ENCODE measurements at places on chromosomes 6 and 20. TPM values are rescaled to one million over a fixed set of nuclear protein-coding genes. Genes with fewer than 3 reads are reported as not detected.

DNA sequence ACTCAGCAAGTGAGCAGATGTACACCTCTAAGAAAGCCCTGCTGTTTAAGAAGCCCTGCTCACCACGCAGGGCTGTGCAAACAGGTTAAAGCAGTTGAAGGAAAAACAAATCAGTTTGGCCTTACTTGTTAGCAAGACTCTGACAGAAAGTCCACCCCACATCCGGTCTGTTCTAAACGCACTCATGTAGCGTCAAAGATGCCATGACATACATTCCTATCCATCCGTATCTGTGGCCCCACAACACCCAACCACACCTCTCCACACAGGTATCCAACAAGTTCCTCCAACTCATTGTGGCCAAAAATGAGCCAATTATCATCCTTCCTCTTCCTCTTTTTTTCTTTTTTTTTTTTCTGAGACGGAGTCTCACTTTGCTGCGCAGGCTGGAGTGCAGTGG is 22.8 kb upstream of the RAB22A start:
- H3K36me3 ChIP-seq: peaks cover 21% of the 10 kb centered on the region
- no peak for DNase-seq
- no peaks in the 10 kb centered on the region for H3K27me3 ChIP-seq
- H3K4me1 ChIP-seq: no peaks in the 10 kb centered on the region

DNA sequence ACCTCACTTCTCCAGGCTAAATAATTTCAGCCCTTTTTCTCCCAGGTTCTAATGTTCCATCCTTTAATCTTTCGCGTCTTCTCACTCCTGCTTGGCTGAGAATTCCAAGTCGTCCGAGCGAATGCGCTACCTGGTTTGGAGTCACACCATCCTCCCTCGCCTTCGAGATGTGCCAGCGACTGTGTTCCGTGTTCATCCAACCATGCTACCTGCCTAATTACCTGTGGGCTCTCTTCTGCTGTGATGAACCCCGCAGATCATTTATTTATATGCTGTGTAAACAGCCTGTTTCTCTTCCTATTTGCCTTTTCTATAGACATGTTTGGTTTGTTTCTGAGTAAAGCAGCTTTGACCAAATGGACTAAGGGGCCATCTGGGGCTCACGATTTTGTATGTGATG is 83.5 kb upstream of the TMEM181 start:
- H3K36me3 ChIP-seq: peaks cover 64% of the 10 kb centered on the region
- no peaks in the 10 kb centered on the region for H3K27me3 ChIP-seq
- no peak for DNase-seq
- H3K27ac ChIP-seq: no peak overlapping the region
- peaks cover 16% of the 10 kb centered on the region for H3K4me1 ChIP-seq

- no peak overlapping the region for H3K4me3 ChIP-seq
- peaks cover 6% of the 10 kb centered on the region for H3K4me1 ChIP-seq
- H3K36me3 ChIP-seq: no peaks in the 10 kb centered on the region
- H3K27ac ChIP-seq: no peak overlapping the region
- DNase-seq: no peak
Measured at GRCh38 chr6:128572294-128572693, 51.9 kb upstream of the PTPRK start.

DNA sequence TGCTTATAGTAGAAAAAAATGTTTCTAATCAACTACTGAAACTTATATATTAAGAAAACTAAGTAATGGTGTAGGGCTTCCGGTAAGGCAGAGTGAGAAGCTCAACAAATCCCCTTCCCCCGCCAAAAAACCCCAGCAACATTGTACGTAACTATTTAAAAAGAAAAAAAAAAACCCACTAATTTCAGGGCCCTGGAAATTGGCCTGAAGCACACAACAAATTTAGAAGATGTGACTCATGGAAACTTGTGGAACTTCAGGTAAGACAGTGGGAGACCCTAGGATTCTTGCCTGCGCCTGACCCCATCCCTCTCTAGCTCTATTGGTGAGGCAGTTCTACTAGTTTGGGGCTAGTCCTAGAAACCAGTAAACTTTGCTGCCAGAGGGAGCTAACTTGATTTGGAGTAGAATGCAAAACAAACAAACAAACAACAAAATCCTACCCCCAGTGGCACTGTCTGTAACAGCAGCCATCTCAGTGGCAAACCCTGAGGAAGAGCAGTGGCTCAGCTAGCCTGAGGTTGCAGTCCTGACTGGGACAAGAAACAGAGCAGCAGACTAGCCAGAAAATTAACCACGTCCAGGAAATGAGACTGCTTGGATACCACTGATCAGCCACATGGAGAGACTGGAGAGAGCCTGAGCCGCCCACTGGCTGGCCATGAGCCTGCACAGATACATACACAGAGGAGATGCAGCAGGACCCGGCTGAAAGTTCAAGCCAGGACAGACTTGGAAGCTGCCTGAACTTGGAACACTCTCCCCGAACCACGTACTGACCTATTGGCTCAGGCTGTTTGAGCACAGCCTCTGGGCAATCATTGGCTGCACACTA is 135.1 kb downstream of the TBXT start:
- H3K4me1 ChIP-seq: peaks cover 8% of the 10 kb centered on the region
- H3K27me3 ChIP-seq: no peaks in the 10 kb centered on the region
- no peaks in the 10 kb centered on the region for H3K36me3 ChIP-seq
- no peak overlapping the region for H3K27ac ChIP-seq
- H3K4me3 ChIP-seq: no peak overlapping the region

DNA sequence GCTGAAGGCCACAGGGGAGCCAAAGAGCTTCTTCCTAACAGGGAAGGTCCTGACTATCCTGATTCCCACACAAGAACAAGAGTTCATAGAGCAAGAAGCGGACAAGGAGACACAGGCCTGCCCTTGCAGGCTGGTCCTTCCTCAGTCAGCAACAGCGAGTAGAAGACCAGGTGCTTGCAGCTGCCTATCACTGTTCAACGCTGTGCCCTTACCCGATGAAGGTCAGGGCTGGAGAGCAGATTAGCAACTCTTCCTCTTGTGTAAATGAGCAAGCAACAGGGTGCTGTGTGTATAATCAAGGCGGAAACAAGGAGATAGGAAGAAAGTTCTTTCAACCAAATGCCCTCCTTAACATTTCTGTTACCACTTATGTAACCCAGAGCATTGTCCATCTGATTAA is 115.3 kb upstream of the SPACA1 start:
- no peak overlapping the region for H3K27ac ChIP-seq
- H3K4me3 ChIP-seq: no peak overlapping the region
- H3K4me1 ChIP-seq: peaks cover 11% of the 10 kb centered on the region
- H3K36me3 ChIP-seq: no peaks in the 10 kb centered on the region
- no peaks in the 10 kb centered on the region for H3K27me3 ChIP-seq

DNA sequence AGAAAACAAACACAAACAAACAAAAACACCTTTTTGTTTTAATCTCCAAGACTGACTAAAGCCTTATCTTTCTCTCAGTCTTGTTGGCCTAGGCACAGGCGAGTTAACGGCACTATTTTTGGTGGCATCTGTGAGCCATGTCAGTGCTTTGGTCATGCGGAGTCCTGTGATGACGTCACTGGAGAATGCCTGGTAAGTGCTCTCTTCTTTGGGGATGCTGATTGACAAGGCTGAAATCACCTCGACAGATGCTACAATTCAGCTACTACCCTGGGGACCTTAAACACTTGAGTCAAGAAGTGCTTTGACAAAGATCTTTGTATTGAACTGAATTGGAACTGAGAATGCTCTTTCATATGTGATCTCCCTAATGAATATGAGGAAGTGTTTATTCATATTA is 384.1 kb downstream of the LAMA2 start:
- no peak overlapping the region for H3K27ac ChIP-seq
- no peaks in the 10 kb centered on the region for H3K36me3 ChIP-seq
- DNase-seq: no peak
- H3K4me1 ChIP-seq: no peaks in the 10 kb centered on the region
- H3K4me3 ChIP-seq: no peak overlapping the region
- H3K27me3 ChIP-seq: no peaks in the 10 kb centered on the region

- no peaks in the 10 kb centered on the region for H3K36me3 ChIP-seq
- H3K27me3 ChIP-seq: peaks cover 29% of the 10 kb centered on the region
- no peak overlapping the region for H3K27ac ChIP-seq
Measured at GRCh38 chr6:40389254-40389653, 197.9 kb downstream of the LRFN2 start.

DNA sequence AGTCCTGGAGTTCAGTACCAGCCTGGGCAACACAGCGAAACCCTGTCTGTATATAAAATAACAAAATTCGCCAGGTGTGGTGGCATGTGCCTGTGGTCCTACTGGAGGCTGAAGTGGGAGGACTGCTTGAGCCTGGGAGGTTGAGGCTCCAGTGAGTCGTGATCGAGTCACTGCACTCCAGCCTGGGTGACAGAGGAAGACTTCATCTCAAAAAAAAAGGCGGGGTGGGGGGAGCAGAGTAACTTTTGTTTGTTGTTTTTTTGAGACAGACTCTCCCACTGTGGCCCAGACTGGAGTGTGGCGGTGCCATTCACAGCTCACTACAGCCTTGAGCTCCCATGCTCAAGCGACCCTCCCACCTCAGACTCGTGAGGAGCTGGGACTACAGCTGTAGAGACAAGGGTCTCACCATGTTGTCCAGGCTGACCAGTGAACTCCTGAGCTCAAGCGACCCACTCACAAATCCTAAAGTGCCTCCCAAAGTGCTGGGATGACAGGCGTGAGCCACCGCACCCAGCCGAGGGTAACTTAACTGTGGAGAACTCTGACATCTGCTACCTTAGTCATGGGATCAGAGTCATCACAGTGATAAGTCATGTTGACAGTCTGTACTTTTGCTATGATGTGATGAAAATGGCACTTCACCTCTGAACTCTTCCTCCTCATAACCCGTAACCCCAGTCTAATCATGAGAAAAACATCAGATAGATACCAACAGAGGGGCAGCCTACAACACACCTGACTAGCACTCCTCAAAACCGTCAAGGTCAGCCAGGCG is 16.5 kb downstream of the PEDS1 start:
- DNase-seq: no peak
- H3K27me3 ChIP-seq: no peaks in the 10 kb centered on the region
- H3K36me3 ChIP-seq: peaks cover 39% of the 10 kb centered on the region
- no peak overlapping the region for H3K27ac ChIP-seq
- no peaks in the 10 kb centered on the region for H3K4me1 ChIP-seq
- H3K4me3 ChIP-seq: no peak overlapping the region

- no peak overlapping the region for H3K4me3 ChIP-seq
- no peak overlapping the region for H3K27ac ChIP-seq
- H3K4me1 ChIP-seq: no peaks in the 10 kb centered on the region
- H3K36me3 ChIP-seq: peaks cover 5% of the 10 kb centered on the region
Measured at GRCh38 chr6:37845930-37846329, 26.4 kb downstream of the ZFAND3 start.

DNA sequence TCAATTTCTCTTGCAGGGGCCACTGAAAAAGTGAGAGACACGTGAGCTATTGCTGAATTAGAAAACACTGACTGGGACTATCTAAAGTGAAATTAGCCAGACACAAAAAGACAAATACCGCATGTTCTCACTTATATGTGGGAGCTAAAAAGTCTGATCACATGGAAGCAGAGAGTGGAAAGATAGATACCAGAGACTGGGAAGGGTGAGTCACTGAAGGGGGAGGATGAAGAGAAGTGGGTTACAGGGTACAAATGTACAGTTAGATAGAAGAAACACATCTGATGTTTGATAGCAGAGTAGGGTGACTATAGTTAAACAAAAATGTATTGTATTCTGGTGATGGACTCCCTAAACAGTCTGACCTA is 13.4 kb downstream of the CST3 start:
- H3K4me1 ChIP-seq: peaks cover 2% of the 10 kb centered on the region
- H3K36me3 ChIP-seq: no peaks in the 10 kb centered on the region
- H3K27me3 ChIP-seq: no peaks in the 10 kb centered on the region
- no peak overlapping the region for H3K27ac ChIP-seq
- no peak overlapping the region for H3K4me3 ChIP-seq
- DNase-seq: no peak

- DNase-seq: peak; percentile 44
- no peak overlapping the region for H3K4me3 ChIP-seq
- no peaks in the 10 kb centered on the region for H3K36me3 ChIP-seq
- peaks cover 12% of the 10 kb centered on the region for H3K4me1 ChIP-seq
Measured at GRCh38 chr20:23019403-23019802, 15.7 kb upstream of the SSTR4 start.

Gene CLDN20
- not detected for total RNA-seq

Gene TMEM244
- total RNA-seq: not detected

Gene CYP21A2
- 0.63 TPM for total RNA-seq

Gene EFCAB8
- total RNA-seq: 2.5 TPM

Data from endodermal cell (in vitro differentiated cells).